Activated naive CD4-positive, alpha-beta T cell (primary cell): ENCODE measurements at places on chromosomes 1 and 21.

DNA sequence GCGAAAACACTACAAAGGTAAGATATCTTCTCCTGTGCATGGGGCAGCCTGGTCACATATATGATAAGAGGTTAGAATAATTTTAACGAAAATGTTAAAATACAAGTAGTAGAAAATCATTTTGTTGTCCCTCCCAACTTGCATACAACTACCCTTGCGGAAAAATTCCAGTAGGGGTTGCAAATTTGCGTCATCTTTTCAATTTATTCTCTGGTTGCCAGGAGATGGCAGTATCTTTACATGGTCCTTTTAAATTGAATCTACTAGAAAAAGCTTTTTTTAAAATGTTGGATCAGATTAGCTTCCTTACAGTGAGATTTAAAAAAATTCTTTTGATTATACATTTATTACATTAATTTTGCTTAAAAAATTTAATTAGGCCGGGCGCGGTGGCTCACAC is 10.9 kb downstream of the S100PBP start:
- no peak for DNase-seq

DNA sequence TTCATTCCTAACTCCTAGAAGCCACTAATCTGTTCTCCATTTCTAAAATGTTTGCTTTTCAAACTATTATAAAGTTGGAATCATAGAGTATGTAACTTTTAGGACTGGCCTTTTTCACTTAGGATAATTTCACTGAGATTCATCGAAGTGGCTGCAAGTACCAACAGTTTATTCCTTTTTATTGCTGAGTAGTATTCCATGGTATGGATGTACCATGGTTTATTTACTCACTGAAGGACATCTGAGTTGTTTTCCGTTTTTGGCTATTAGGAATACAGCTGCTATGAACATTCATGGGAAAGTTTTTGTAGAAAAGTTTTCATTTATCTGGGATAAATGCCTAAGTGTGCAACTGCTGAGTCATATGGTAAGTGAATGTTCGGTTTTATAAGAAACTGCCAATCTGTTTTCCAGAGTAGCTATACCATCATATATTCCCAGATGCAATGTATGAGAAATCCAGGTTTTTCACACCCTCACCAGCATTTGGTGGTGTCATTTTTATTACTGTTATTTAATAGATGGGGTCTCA is 66.3 kb downstream of the SLC27A3 start:
- no peak for DNase-seq

DNA sequence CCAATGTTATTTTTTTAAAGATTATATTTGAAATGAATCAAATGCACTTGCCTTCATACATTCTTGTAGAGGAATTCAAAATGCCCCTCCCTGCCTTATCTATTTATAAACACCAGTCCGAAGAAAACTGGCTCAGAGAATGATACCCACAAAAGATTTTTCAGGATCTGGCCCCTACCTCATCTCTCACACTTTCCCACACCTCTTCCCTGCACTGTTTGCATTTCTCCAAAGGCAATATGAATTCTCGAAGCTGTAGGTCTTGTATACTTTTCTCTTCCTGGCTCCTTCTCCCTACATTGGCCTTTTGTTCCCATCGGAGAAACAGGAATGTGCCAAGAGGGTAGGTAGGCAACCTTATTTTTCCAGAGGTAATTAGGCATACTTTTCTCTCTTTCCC is 12.0 kb upstream of the CCDC190 start:
- DNase-seq, result no peak

DNA sequence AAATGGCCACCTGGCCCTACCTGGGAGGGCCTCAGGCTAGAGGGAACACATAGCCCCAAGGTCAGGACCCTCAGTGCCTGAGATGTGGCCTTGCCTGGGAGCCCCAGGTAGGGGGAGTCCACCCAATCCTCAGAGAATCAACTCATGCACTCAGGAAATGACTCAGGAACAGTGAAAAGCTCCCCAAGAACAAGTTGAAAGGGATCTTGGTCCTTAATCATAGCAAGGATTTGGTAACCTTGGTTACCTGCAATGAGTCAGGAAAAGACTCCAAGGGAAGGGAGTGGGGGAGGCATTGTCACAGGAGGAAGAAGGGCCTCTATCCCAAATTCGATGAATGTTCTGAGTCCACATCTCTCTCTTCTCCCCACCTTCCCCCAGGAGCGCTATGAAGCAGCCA is 17.0 kb downstream of the MAP7D1 start:
- DNase-seq, result no peak

- DNase-seq, result no peak
Measured at GRCh38 chr1:172352435-172352834, 68.0 kb upstream of the C1orf105 start.

GRCh38 chr1:9119745-9120144 is 9.2 kb downstream of the GPR157 start:
- no peak for DNase-seq

DNA sequence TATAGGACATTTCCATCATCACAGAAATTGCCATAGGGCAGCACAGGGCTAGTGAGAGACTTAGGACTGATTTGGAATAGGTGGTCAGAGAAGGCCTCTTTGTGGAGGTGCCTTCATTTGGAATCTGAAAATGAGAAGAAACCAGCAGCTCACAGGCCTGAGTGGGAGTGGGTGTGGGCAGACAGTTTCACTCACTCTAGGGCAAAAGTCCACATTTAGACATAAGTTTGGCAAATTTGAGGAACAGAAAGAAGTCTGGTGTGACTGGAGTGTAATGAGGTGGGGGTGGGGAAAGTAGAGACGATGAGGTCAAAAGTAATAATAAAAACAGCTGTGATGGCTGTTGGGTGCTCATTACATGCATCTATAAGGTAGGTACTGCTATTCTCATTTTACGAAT is 22.4 kb upstream of the BCAR3 start:
- DNase-seq, result no peak

DNA sequence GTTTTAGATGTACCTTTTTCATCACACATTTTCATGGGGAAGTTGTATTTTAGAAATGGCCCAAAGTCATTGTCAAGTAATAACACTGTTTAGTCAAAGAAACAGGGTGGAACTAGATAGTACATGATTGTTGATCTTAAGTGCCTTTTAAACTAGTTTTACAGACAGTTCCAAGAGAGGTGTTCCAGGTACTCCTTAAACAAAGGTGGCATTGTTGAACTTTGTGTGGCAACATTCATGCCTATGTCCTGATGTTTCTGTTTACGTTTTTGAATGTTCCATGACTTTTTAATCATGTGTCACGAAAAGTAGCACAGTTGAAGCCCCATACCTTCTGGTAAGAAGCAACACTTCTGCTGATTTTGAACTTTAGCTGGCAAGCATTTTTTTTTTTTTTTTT is 9.1 kb upstream of the SH3D21 start:
- DNase-seq, result no peak

GRCh38 chr1:59361766-59362165 is 64.9 kb downstream of the FGGY start:
- no peak for DNase-seq

DNA sequence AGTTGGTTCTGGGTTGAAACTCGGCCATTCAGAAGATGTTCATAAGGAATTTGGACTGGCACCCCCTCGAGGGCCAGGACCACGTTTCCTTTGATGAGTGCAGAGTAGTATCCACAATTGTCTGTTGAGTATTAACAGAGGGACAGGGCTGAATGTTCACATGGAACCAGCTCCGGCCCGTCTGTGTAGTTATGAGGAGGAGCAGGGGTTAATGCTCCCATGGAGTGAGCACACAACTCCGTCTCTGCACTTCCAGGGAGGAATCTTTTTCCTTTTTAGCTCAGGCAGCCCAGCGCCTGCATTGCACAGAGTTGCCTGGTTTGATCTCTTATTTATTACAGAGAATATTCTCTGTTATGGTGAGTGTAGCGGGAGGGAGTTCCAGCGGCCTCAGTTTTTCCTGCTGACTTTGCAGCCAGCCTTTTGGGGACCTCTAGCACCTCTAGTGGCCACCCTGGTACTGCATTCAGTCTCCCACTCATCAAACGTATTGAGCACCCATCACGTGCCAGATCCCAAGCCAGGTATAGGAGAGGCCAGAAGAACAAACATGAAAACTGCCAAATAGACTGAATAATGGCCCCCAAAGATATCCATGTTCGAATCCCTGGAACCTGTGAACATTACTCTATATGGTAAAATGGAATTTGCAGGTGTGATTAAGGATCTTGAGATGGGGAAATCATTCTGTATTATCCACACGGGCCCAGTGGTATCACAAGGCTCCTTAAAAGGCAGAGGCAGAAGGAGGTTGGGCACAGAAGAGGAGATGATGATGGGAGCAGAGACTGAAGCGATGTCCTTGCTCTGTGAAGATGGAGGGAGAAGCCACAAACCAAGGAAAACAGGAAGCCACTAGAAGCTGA is 167.7 kb upstream of the CSF3R start:
- DNase-seq, result peak; percentile 26

GRCh38 chr1:156658945-156659574 is 17.1 kb downstream of the BCAN start:
- no peak for DNase-seq

- DNase-seq, result no peak
Measured at GRCh38 chr1:36091698-36092097, 3.0 kb downstream of the ADPRS start.

- DNase-seq, result no peak
Measured at GRCh38 chr1:214106375-214106774, 118.6 kb downstream of the PROX1 start.

DNA sequence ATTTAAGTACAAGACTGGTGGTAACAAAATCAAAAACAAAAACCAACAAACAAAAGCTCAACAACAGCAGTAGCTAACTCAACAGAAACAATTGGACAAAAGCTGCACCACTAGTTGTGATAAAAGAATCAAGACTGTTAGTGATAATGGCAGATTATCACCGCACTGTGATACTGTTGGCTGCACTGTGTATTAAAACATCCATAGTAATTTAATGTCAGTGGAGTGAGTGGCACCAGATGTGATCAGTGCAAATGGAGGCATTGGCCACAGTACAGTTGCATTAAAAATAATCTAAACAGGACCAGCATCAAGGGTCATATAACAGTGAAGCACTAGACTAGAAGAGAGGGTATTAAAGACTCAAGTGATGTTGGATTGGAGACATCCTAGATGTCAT is 1341.3 kb downstream of the MRPL39 start:
- no peak for DNase-seq

GRCh38 chr1:117571496-117571895 is 34.4 kb upstream of the TENT5C start:
- no peak for DNase-seq

DNA sequence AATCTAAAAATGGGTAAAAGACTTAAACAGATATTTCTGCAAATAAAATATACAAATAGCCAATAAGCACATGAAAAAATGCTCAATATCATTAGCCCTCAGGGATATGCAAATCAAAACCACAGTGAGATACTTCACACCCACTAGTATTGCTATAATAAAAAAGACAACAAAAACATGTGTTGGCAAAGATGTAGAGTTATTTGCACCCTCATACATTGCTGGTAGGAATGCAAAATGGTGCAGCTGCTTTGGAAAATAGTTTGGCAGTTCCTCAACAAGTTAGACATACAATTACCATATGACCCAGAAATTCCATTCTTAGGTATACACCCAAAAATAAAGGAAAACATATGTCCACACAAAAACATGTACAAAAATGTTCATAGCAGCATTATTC is 30.2 kb downstream of the ZZZ3 start:
- no peak for DNase-seq

DNA sequence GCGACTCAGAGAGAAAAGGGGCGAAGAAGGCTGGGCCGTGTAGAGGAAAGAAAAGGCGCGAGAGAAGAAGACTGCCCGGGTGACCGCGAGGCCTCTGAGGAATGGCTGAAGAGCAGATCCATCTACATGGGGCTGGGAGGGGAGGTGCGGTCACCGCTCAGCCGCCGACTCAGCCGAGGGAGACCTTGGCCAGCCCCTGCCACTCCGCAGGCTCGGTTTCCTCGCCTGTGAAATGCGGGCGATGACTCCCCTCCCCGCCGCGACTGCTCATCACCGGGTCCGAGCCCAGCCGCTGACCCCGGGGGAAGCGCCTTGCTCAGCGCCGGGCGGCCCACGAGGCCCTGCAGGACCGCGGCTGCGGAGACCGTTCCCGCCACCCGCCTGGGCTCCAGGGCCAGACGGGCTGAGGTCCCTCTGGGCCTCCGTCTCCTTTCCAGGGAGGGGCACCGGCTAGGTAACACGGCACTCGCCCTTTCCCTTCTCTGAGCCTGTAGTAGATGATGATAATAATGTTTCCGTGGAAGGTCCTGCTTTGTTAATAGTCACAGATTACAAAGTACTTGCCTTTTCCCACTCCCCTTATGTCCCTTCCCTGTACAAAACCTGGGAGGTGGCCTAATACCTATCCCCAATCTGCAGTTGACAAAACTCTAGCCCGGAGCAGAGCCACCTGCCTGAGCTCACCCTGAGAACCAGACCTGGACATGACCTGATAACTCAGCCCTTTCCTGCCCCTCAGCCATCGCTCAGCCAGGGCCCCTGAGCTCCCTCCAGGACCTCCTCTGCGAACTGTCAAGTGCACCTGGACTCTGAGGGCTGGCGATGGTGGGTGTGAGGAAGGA is 1.6 kb upstream of the BSND start:
- no peak for DNase-seq

- DNase-seq, result no peak
Measured at GRCh38 chr1:14027099-14027498, 327.1 kb downstream of the PRDM2 start.

GRCh38 chr1:183331091-183331742 is 87.0 kb downstream of the NMNAT2 start:
- DNase-seq, result no peak

DNA sequence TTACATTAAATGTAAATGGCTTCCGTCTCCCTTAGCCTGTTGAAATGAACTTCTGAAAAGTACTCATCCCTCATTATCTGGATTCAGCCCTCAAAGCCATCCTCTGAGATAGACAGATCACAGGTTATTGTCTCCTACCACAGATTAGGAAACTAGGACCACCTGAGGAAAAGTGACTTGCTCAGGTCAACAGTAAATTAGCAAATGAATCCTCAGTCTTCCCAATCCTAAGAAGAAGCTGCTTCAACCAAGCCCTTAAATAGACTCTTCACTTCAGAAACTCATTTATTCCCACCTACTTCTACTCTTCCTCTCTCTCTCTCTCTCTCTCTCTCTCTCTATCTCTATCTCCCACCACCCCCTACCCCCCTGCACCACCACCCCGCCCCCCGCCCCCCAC is 152.3 kb downstream of the DMRTA2 start:
- no peak for DNase-seq
